ENCODE measurements at places on chromosomes 2 and 18.

DNA sequence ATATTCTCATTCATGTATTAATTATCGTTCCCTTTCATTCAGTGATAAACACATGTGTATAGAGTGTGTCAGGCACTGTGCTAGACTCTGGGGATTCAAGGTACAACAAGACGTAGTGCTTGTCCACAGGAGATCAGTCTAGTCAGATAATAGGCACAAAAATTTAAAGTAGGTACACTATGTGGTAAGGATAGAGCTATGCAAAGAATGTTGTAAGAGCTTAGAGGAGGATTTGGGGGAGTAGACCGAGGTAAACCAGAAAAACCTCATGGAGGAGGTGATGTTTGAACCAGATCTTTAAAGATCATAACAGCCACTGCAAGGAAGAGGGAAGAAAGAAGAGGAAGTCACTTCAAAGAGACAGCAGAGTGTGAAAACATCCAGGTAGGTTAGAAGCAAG, 256.9 kb upstream of the DDX18 start:
- DNase-seq, result no peak

- DNase-seq, result no peak
Measured at GRCh38 chr2:38294597-38294996, 82.5 kb downstream of the ATL2 start.

DNA sequence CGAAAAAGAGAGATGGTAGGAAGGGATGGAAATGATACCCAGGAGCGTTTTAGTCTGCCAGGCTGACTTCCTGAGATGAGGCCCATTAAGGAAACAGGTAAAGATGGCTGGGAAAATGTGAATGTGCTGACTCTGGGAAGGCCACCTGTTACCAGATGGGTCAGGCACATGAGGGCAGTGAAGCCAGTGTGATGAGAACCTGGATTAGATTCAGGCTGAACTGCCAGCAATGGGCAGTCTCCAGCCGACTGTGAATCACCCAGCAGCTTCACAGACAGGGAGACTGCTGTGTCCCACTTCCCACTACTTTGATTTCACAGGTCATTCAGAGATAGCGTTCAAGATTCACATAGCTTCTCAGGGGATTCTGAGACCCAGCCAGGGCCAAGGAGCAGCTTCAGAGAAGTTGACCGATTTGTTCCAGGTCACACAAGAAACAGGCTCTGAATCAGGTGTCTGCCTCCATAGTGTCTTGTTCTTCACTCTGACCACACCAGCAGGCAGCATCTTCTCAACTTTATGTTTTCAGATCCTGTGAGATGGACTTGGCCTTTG, 26.4 kb downstream of the CAPN13 start:
- no peak for DNase-seq

- DNase-seq, result peak; percentile 96
Measured at GRCh38 chr2:202064171-202064880, 8.7 kb upstream of the KIAA2012 start.
